ENCODE measurements at places on chromosomes 16 and 17.

DNA sequence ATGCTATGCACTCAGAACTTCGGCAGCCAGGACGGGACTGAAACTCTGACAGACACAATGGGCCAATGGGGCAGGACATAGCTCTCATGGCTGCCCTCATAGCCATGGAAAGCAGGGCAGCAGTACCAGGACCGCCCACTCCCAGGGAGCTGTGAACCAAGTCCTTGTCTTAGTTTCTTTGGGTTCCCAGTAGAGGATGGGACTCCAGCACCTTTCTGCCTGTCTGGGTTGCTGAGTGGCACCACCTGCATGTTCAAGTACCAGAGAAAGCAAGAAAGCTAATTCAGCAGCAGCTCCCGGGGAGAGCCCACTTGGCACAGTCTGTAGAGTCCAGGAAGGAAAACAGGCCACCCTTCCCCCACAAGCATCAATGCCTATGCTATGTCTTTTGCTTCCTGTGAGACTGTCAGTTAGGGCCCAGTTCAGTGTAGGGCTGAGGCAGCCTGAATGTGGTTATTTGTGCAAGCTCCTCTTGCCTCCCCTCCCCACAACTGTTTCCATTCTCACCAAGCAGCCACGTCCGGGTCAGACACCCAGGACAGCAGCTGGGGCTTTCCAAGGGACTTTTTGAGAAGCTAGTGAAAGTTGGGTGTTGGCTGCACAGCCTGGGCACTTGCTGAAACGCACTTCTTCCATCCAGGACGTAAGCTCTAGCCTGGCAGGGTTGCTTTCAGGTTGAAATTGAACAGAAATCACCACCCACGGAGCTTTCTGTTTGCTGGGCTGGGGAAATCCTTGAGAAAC lies 7.8 kb downstream of the SUPT4H1 start:
- DNase-seq = no peak

- no peak for DNase-seq
Observed at GRCh38 chr17:28346199-28346580, 10.6 kb downstream of the TNFAIP1 start.

GRCh38 chr16:56505181-56505580 lies 14.6 kb downstream of the BBS2 start:
- DNase-seq = peak; percentile 47

GRCh38 chr16:396605-397004 lies 394 bp upstream of the NME4 start:
- DNase-seq = peak; percentile 56

DNA sequence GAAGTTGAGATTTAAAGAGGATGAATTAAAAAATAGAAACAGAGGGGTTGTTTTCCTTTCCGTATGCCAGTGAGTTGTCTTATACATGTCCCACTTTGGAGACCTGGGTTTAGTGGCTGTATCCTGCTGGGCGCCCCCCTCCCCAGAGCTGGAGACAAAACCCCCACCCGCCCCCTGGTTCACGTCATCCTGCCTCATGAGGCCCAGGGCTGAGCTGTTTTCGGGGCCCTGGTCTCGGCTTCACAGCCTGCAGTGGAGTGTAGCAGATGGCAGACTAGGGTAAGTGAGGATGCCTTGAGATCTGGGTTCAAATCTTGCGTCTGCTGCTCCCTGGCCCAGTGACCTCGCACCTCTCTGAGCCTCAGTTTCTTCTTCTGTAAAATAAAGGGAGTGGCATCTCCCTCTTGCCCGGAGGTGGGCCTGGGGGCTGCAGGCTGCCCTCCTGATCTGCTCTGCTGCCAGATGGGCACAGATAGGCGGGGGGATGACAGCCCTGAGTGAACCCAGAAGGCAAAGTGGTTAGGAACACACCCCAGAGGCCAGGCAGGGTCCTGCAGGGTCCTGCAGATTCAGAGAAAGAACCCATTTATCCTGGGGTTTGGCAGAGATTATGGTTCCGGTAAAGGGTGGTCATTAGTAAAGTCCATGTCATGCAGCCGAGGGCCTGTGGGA lies 45.1 kb downstream of the SOCS3 start:
- DNase-seq = no peak

GRCh38 chr17:73393962-73394361 lies 82.2 kb upstream of the CDC42EP4 start:
- DNase-seq = no peak

DNA sequence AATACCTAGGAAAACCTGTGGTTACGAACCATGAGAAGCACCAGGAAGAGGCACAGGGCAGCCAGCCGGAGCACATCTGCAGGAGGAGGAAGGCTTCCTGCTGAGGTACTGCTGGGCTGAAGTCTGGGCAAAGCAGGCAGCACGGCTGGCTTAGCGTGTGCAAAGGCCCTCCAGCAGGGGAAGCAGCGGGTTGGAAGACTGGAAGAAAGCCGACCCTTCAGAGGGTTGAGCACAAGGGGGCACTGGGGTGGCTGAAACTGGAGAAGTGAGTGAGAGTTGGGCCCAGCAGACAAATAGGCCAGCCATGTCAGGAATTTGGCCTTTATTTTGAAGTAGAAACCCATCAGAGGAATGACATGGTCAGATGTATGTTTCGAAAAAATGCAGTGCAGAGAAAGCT lies 12.1 kb upstream of the HSD3B7 start:
- no peak for DNase-seq

- no peak for DNase-seq
Observed at GRCh38 chr17:29096094-29096493, 53.2 kb downstream of the PIPOX start.

DNA sequence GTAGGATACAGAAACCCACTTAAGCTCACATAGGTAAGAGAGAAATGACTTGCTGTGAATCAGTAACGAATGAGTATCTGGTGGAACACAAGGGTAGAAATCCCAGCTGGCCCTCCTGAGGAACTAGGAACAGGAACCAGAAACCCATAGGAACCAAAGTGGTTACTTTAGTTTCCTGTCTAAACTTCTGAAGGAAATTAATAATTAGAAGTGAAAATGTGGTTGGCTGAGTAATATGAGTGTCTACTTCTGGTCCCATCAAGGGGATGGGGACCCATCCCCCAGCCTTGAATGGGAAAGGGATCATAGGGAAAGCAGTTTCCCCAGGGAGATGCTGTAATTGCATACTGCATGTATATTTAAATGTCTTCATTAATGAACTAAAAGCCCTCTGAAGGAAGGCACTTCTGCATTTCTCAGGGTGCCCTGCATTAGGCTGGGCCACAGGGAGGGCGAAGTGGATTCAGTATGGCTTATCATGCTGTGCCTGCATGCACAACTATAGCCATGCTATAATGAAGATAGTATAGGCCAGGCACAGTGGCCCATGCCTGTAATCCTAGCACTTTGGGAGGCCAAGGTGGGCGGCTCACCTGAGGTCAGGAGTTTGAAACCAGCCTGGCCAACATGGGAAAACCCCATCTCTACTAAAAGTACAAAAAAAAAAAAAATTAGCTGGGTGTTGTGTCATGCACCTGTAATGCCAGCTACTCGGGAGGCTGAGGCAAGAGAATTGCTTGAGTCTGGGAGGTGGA lies 45.6 kb downstream of the CYB5B start:
- no peak for DNase-seq

GRCh38 chr16:84184775-84185174 lies 2.1 kb downstream of the TAF1C start:
- DNase-seq = no peak

DNA sequence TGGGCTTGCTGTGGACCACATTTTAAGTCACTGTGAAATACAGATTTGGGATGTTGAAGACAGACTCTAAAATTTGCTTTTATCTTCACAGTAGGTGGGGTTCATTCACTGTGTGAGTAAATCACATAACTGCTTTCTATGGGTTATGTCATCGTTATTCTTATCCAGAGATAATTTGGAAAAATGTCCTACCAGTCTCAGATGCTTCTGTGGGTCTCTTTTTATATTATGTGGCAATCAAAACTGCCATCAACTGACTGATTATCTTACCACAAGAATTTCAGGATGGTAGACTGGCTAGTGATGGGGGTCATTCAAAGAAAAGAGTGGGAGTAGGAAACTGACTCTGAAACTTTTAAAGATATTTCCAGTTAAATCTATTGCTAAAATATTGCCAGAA lies 3.1 kb downstream of the HSBP1 start:
- no peak for DNase-seq

- peak; percentile 86 for DNase-seq
Observed at GRCh38 chr17:69492410-69493071, 78.0 kb downstream of the MAP2K6 start.

DNA sequence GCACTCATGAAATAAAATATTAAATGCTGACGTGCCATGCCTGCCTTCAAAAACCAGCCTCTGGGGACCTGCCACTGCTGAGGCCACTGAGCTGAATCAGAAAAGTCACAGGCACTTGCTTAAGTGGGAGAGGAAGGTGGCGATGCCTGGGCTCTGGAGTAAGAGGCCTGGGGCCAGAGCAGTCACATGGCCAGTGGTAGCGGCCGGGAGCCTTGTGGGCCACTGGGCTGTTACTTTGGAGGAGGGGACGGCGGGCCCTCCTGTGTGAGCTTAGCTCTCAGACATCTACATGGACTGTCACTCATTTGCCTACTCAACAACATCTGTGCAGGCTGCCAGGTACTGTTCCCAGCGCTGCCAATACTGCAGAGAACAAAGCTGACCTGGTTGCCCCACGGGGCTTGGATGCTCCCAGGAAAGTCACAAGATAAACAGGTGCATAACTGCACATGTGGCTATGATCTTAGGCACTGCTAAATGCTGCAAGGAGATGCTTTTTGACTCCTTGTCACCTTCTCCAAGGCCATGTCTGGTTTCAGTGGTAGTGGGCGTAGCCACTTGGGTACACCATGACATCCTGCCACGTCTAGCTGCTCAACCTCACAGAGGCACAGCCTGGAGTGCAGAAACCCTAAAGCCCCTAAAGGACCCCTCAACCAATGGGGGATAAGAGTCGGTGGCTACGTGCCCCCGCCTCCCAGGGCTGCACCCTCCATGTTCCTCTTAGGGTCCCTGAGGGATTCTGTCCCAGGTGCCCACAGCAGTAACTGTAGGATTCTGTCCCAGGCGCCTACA lies 11.6 kb downstream of the COTL1 start:
- peak; percentile 56 for DNase-seq

DNA sequence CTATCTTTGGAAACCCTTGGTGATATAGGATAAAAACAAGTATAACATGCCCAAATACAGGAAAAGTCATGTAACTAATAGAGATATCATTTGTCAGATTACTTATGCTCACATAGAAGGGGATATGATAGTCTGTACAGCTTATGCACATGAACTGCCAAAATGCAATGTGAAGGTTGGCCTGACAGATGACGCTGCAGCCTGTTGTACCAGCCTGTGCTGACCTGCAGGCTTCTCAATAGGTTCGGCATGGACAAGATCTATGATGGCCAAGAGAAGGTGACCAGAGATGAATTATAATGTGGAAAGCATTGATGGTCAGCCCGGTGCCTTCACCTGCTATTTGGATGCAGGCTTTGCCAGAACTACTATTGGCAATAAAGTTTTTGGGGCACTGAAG lies 12.7 kb downstream of the WFIKKN2 start:
- DNase-seq = no peak

GRCh38 chr16:64771273-64771672 lies 350.6 kb downstream of the CDH11 start:
- DNase-seq = no peak

GRCh38 chr16:28285649-28286048 lies 6.7 kb upstream of the SBK1 start:
- no peak for DNase-seq

- peak; percentile 11 for DNase-seq
Observed at GRCh38 chr17:65323049-65323448, 185.9 kb downstream of the RGS9 start.

GRCh38 chr16:82040296-82040695 lies 5.2 kb downstream of the HSD17B2 start:
- no peak for DNase-seq

GRCh38 chr17:39867084-39867879 lies 720 bp upstream of the ZPBP2 start:
- DNase-seq = no peak

DNA sequence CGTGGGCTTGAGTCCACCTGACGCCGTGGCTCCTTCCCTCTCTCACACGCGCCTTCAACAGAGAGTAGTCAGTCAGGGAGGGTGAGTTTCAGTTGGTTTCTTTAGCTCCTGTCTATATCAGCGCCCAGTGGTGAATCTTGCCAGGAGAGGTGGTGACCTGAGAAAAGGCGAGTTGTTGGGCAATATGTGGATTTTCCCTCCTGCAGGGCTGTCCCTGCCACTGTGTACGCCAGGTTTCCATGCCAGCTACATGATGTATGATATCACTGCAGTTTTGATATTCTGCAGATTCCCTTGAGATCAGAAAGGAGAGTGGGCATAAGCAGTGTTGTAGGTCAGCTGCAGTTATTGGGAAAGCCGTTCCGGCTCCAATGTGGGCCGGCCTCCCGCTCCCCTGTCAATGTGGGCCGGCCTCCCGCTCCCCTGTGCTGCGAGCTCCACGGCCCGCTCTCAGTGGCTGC lies 31.4 kb downstream of the BANP start:
- no peak for DNase-seq

DNA sequence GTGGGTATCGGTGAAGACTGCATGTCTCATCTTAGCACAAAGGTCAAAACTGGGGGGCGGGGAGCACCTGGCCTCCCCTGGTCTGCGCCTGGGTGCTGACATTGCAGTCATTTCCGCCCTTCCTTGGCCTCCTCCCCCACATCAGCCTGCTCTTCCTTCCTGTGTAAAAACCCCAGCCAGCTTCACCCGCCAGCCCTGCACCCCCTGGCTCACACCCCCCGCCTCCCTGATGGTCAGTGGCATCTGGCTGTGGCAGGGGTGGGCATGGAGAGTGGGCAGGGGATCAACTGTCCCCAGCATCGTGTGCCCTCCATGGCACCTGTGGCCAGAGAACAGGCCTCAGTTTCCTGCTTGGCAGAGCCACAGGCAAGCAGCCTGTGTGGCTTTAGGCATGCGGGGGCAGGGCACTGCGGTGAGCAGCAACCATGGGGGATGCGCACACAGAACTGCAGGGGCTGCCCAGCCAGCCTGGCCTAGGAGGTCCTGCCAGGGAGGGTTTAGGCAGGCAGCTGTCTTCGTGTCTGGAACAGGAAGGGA lies 26.5 kb upstream of the LASP1NB start:
- no peak for DNase-seq

- peak; percentile 98 for DNase-seq
Observed at GRCh38 chr16:2537451-2538379, at the start of gene PDPK1. Gene PDPK1 (plus strand): TSS chr16:2538021. CDS start chr16:2538113, 92 bp downstream.

- DNase-seq = no peak
Observed at GRCh38 chr16:48204825-48205151, 39.3 kb upstream of the LONP2 start.

GRCh38 chr17:39631403-39631802 lies 4.7 kb downstream of the PPP1R1B start:
- no peak for DNase-seq

- no peak for DNase-seq
Observed at GRCh38 chr17:72691017-72691416, 401.5 kb downstream of the SLC39A11 start.

GRCh38 chr16:85528528-85529387 lies 84.4 kb upstream of the GSE1 start:
- peak; percentile 63 for DNase-seq

- DNase-seq = no peak
Observed at GRCh38 chr17:50817838-50818237, 17.5 kb upstream of the WFIKKN2 start.

DNA sequence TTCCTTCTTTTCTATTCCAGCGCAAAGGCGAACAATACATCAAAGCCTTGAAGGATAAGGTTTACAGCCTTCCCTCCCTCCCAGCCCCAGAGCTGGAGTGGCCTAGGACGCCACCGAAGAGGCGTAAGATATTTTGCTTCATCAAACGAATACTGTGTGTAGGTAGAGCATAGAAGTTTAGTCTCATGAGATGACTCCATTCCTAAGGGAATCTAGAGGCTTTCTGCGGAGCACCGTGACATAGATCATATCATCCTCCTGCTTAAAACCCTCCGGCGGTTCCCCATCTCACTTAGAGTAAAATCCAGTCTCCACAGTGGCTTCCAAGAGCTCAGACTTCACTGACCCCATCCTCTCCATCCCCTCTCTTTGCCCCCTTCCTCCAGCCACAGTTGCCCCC lies 191.9 kb downstream of the IRX3 start:
- no peak for DNase-seq
